ENCODE measurements at places on chromosomes 7 and 10.
A peak's percentile ranks its signal among the peaks of the same experiment; 100 is the strongest.

DNA sequence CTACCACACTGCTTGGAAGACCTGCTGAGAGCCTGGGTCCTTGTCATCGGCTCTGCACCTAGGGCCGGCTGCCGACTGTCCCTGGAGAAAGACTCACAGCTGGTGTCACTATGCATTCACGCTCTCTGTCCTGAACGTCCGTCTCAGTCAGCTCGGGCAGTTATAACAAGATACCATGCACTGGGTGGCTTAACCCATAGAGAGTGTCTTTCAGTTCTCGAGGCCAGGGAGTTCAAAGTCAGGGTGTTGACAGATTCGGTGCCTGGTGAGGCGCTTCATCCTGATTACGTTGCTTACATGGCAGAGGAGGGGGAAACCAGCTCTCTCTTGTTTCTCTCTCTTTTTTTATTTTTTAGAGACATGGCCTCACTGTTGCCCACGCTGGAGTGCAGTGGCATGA is 91.1 kb downstream of the SPDYE5 start:
- DNase-seq: no peak

DNA sequence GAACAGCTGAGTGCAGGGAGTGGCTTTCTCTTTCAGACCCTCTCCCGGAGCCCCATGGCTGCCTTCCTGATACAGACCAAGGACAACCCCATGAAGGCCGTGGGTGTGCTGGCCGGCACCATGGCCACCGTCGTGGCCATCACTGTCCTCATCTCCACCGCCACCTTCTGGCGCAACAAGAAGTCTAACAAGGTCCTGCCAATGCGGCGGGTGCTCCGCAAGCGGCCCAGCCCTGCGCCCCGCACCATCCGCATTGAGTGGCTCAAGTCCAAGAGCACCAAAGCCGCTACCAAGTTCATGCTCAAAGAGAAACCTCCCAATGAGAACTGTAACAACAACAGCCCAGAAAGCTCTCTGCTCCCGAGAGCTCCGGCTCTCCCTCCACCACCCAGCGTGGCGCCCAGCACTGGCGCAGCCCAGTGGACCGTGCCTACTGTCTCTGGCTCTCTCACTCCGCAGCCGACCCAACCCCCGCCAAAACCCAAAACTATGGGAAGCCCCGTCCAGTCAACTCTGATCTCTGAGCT is 11.2 kb downstream of the LRIT2 start:
- no peak for DNase-seq

DNA sequence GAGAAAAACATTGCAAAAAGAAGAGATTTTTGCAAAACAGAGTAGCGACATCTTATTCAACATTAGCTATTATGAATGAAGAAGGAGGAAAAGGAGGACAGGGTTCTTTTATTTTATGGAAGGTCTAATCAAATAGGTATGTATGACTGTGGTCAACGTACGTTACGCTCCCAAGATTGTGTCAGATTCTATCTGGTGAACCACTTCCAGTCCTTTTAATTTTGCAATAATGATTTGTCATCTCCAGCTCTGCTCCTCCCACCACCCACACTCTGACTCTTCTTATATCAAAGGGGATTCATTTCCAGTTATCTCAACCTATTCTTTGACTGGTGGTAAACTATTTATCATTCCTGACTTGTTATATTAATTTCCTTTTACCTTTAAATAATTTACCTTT is 259.9 kb downstream of the CACNA2D1 start:
- DNase-seq: no peak

- DNase-seq: no peak
These were observed 76.6 kb upstream of the ABI1 start for GRCh38 chr10:26937371-26937770.

DNA sequence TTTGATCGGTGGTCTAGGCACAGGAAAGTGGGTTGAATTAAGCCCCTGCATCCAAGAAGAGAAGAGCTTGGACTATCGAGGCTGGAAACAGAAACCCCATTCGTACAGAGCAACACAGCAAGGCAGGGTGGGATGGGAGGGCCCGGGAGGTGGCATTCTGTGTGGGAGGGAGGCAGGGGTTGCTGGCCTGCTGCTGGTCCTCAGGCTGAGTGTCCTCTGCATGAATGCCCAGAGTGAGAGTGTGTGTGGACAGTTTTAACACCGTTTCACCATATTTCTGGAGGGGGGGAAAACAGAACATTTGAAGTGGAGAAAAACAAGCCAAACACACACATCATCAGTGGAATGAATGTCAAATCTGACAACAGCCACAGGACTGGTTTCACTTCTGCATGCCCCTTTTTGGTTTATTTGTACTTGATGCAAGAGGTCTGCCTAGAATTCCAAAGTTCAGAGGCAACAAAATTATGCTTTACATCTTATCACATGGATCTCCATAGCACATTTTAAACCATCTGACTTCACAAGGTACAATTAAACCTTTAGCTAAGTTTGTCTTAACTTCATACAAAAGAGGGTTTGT is 11.1 kb upstream of the ENO4 start:
- no peak for DNase-seq

DNA sequence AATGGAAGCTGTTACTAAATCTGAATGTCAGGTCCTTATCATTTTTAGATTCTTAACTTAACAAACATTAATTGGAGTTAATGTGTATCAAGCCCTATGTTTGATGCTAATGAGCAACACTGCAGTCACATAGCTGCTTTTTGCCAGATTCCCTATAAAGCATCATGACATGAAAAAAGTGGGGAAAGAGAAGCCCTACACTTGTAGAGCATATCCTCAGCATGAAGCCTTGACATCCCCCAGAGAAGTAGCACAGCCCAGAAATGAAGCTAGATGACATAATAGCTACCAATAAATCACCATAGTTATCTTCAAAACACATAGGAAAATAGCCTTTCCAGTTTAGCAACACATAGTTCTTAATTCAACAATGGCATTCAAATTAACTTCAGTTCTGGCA is 49.2 kb upstream of the CDK1 start:
- no peak for DNase-seq

GRCh38 chr10:43119416-43120115 is 18.7 kb upstream of the CSGALNACT2 start:
- peak; percentile 77 for DNase-seq

- DNase-seq: no peak
These were observed 30.5 kb upstream of the CHST3 start for GRCh38 chr10:71933651-71934050.

DNA sequence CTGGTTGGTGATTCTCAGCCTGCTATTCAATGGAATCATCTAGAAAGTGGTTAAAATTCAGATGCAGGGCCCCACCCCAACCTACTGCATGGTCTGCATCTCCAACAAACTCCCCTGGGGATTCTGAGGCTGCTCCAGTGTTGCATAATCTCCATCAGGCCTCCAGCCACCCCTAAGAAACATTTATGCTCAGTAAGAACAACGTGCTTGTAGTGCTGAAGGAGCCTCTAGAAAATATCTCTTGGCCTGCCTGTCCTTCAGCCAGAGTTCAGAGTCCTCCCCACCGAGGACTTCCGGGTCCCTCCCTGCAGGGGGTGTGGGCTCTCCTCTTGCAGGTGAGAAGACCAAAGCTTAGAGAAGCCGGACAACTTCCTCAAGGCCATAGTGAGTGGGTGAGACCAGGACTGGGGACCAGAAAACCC is 159.8 kb downstream of the SH3PXD2A start:
- DNase-seq: peak; percentile 48

Measured in upper lobe of left lung (tissue), 6 donors.